Effector memory CD4-positive, alpha-beta T cell (primary cell): ENCODE measurements at places on chromosomes 11 and 22.

GRCh38 chr11:662689-663274 is 25.7 kb downstream of the DRD4 start:
- peak; percentile 18 for DNase-seq

GRCh38 chr11:59545179-59546020 is 34.1 kb downstream of the OR4D9 start:
- no peak for DNase-seq

DNA sequence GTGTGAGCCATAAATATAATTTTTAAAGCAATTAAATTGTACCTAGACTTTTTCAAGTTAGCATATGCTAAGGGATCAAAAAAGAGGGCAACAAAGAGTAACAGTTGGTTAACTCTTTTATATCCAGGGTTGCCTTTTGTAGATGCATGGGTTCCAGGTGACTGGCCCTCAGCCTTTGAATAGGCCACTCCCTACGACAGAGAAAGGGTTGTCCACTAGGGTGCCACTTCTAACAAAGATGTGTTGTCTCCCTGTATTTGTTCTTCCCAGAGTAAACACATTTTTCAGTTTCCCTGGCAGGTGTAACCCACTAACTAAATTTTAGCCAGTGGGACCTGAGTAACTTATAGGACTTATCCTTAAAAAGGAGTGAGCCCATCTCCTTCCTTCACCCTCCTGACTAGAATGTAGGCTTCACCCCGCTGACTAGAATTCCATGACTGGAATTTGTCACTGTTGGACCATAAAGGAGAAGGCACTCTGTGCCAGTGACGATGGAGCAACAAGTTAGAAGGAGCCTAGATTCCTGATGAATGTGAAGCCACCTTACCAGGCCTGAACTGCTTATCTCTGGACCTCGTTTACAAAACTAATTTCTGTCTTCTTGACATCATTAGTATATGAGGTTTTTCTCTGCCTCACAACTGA is 16.6 kb downstream of the TUG1 start:
- no peak for DNase-seq

DNA sequence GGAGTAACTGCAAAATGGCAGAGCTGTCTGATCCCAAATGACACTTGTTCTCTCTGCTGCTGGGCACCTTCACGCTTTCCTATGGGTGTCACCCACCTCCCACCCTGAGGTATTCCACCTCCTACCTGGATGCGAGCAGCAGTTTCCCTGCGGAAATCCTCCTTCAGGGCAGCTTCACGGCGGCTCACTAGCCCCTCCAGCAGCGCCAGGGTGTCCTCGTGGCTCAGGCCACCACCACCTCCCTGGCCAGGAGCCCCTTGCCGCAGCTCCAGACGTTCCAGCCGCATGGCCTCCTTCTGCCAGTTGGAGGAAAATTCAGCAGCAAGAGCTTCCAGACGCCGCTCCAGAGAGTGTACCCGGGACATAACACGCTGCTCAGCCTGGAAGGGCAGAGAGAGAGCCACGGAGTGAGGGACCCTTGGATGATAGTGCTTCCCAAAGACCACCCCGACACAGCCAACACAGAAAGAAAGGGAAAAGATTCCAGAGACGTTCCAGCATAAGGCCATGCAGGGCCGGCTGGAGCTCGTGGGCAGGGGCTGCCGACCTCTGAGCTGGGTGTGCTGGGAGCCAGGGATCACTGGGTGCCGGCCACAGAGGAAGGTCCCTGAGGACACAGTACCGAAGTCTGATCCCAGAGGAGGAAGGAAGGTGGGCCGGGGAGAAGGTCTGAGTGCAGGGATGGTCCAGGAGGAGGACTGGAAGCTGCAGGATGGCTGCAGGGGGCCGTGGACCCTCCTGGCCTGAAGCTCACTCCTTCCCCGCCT is 13.4 kb downstream of the SUN2 start:
- DNase-seq, result no peak

DNA sequence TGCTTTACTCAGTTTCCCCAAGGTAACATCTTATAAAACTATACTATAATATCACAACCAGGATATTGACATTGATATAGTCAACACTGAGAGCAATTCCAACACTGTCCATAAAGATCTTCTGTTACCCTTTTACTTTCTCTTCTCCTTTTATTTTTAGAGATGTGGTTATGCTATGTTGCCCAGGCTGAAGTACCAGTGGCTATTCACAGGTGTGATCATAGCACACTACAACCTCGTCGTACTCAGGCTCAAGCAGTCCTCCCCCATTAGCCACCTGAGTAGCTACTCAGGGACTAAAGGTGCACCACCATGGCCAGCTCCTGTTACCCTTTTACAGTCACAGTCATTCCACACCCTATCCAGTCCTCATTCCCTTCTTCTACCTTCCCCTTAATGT is 119.7 kb downstream of the CWF19L2 start:
- DNase-seq, result no peak

- no peak for DNase-seq
These were observed 50.2 kb upstream of the SLC35C1 start for GRCh38 chr11:45754741-45755140.

DNA sequence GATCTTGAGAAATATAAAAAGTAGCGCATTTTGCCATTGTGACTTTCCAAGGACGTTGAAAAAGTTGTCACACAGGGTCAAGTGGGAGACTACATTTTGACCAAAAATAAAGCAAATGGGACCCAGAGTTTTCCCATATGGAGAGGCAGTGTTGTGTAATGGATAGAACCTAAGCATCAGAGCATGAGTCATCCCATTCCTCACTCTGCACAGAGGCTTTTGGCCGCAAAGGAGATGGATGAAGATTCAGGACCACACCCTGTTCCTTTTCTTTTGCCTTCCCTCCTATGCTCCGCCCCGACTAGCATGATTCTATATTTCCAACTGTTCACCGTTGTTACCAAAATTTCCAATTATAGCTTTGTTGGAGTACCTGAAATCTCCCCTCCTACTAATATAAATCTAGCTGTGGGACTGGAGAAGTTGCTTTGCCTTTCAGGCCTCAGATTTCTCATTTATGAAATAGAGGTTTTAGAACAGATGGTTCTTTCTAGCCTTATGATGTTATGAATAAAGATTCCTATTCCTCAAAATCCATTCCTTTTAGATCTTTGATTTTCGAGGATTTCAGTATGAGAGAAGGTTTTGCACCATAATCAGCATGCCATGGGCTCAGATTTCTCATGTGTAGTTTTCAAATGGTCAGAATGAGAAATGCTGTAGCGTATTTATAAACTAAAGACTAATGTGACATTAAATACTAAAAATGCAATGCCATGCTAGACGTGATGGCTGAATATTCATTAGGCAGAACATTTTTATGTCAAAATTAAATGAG is 921.9 kb upstream of the TENM4 start:
- no peak for DNase-seq

- DNase-seq, result no peak
These were observed 102.1 kb downstream of the C11orf91 start for GRCh38 chr11:33598426-33599069.

- DNase-seq, result no peak
These were observed 10.9 kb upstream of the GRK2 start for GRCh38 chr11:67255353-67255752.

DNA sequence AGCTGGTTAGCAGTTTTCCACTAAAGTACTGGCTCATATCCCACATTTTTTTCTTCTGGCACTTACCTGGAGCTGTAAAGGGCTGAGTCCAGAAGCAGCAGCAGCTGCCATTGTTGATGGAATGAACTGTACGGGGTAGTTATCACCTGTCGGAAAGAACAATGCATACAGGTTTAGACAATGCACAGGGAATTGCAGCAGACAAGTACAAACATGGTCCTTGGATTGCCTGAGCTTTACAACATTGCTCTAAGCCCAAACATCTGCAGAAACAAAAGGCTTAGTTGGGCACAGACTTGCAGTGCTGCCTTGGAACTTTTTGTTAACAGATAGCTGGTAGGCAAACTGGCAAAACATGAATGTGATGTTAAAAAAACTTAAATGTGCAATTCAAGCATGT is 258.8 kb downstream of the SOX6 start:
- DNase-seq, result no peak

DNA sequence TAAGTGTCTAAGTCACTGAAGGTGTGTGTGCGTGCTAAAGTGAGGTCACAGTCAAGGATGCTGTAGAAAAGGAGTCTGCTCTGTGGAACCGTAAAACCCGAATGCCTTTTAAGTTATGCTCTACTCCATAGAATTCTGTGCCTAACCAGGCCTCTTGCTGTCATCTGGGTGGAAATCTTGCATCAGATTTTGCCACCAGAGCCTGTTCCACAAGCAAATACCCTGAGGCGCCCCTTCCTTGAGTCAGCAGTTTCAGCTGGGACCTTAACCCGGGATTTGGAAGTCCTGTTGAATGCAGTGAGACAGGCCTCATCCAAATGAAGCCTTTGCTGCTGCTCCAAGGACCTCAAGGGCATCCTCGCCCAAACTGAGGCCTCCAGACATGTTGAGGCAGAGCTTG is 109.8 kb downstream of the WNT11 start:
- no peak for DNase-seq

DNA sequence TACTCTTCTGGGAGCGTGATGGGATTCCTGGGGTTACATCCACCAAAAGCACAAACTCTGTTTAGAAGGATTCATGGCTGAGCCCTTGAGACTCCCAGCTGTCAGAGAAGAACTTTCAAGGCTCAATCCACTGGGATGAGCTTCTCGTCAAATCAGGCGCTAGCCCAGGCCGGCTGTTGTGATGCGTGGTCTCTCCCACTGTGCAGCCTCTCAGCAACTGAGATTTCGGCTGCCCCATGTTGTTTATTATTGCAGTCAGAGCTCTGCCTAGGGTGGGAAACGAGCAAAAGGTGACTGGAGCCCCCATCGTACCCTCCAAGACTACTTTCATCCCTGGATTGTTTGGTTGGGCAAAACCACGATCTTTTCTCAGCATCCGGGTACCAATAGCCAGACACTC is 251.6 kb downstream of the ETS1 start:
- DNase-seq, result no peak

DNA sequence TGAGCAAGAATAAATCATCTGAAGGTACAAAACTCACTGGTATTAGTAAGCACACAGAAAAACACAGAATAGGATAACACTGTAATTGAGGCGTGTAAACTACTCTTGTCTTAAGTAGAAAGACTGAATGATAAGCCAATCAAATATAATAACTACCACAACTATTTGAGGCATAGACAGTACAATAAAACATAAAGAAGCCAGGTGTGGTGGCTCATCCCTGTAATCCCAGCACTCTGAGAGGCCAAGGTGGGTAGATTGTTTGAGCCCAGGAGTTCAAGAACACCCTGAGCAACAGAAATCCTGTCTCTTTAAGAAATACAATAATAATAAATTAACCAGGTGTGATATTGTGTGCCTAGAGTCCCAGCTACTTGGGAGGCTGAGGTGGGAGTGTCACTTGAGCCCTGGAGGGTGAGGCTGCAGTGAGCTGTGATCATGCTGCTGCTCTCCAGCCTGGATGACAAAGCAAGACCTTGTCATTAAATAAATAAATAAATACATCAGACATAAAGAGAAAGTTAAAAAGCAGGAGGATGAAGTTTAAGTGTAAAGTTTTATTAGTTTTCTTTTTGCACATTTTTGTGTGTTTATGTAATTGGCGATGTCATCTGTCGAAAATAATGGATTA is 390.6 kb downstream of the DYNC2H1 start:
- no peak for DNase-seq

DNA sequence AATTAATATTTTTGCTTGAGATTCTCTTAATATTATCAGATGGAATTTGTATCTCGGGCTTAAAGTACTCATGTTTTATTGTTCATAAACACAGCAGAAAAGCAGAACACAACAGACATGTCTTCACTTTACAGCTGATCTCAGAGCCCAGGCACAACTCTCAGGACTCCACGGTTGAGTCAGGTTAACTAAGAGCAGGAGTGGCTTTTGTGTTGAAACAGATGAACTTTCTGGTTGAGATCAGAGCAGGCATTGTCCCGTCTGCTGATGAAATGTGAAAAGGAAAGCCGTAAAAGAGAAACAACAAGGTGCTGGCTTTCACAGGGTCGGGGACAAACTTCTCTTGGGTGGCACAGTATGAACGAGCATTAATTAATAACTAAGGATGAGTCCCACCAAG is 49.0 kb downstream of the JHY start:
- DNase-seq, result no peak

DNA sequence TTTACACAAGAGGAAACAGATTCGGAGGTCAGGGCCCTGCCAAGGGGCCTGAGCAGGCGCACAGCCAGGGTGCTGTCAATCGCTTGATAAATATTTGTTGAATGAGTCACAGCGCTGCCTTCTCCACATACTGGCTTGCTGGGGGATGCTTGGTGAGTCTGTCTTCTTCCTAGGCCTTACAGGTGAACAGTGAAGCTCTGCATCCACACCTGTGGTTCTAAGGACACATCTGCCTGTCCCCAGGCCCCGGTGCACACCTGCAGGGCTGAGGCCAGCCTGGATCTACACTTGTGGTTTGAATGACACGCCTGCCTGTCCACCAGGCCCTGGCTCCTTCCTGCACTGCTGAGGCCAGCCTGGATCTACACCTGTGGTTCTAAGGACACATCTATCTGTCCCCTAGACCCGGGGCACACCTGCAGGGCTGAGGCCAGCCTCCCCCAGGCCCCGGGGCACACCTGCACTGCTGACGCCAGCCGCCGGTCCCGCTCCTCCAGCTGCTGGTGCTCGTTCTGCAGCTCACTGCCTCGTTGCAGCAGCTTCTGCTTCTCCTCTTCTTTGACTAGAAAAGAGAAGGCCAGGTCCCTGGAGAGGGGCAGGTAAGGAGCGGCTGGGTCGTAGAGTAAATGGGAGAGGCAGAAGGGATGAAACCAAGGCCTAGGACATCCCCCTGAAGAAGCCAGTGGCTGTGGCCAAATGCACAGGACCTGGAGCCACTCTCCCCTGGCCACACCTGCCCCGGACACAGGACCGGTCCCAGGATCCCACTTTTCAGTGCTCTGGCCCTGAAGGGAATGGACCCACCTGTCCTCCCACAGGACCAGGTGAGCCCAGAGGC is 124.6 kb downstream of the PHF21B start:
- DNase-seq, result no peak

DNA sequence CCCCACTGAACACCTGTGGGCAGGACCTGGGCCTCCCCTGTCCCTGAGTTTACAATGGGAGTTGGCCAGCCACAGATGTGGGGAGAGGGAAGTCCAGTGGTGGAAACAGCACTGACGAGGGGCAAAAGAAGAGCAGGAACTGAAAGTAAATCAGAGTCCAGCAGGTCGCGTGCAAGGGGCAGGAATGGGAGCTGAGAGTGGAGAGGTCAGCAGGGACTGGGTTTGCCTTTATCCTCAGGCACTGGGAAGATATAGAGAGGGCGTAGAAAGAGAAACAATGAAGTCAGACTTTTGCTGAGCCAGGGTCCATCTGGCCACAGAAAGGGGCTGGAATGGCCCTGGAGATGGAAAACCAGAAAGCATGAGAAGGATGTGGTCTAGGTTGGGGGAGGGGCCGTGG is 8.5 kb downstream of the P2RY6 start:
- no peak for DNase-seq

DNA sequence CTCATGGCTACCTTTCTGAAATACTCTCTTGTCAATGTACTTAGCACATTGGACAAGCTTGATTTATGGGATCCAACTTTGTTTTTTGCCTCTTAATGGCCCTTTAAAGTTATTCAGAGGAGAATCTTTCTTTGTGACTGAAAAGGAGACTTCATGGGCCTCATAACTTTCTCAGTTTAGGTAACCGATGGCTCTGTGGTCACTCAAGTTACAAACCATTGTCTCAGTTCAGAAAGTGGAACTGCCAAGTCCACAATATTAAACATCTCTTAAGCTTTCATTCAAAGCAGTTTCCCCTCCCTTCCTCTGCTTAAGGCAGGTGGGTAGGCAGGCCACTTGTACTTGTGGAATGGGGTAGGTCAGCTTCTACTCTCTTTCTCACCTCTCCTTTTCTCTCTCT is 12.3 kb upstream of the ARL14EP start:
- no peak for DNase-seq
